ENCODE measurements at places on chromosomes 6 and 20.

- no peak for DNase-seq
These were observed 7.0 kb downstream of the EMILIN3 start for GRCh38 chr20:41359541-41360011.

GRCh38 chr6:84657025-84657424 is 107.4 kb downstream of the TBX18 start:
- DNase-seq, result no peak

- DNase-seq, result peak; percentile 67
These were observed 38.4 kb downstream of the RREB1 start for GRCh38 chr6:7145885-7146828.

GRCh38 chr6:27061235-27061993 is 186.1 kb upstream of the PRSS16 start:
- DNase-seq, result no peak

DNA sequence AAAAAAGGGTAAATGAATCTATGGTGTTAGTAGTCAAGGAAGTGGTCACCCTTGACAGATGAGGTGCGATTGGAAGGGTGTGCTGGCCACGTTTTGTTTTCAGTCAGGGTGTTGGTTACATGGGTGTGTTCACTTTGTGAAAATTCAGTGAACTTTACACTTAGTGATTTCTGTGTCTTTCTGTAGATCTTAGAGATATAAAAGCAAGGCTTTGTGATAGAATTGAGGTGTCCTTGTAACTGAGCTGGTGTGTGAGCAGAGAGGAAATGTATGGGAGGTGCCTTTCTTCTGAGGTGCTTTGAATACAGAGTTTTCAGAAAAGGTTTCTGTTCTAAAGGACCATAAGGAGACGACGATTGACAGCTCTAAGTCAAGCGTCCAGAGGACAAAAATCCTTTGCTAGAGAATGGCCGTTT is 90.5 kb downstream of the SAMD3 start:
- no peak for DNase-seq
